ENCODE measurements at places on chromosomes 5 and 9.

DNA sequence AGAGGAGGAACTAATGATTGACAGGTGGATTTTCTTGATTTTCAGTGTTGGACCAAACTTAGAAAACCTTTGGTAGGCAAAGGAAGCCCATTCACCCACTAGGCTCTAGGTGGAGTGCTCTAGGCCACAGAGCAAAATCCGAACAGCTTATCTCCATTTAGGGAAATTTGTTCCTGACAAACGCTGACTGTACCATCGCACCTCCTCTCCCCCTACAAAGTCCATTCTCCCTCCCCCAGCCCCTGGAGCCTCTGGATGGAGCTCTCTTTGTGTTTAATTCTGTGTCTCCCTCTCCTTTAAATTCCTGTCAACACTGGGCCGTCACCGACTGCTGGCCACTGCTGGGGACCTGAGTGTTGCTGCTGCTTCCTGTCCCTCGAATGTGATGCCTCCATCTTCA lies 350.1 kb upstream of the IRX2 start:
- DNase-seq: no peak

DNA sequence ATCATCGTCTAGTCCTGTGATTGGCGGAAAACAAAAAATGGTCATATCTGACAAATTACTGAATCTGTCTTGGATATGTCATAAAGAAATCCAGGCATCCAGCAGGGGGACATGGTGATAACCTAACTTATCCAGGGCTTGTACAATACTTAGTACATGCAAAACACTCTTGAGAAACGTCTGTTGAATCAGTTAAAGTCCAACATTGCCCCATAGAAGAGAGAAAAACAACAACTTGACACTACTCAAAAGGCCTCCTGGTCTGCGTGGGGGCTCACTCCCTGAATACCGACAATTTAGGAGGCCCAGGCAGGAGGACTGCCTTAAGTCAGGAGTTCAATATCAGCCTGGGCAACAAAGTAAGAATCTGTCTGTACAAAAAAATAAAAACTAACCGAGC lies 217.5 kb downstream of the DCP2 start:
- DNase-seq: no peak

- no peak for DNase-seq
Measured at GRCh38 chr5:129474544-129474943, 14.4 kb downstream of the ADAMTS19 start.

DNA sequence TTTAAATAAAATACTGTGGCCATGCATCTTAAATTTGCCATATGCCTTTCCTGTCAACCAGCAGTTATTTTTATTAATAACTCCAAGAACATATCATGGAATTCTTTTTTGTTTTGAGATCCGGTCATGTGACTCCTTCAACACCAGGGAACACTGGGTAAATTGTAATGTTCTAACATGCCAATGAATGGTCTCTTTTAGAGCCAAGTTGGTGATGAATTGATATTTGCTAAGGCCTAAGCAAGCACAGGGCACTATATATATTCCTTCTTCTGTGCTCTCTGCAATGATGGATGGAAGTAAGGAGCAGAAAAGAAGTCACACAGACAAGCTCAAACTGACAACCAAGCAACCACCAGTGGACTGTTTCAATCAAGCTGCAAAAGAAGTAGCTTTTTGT lies 124.0 kb downstream of the EFNA5 start:
- no peak for DNase-seq

DNA sequence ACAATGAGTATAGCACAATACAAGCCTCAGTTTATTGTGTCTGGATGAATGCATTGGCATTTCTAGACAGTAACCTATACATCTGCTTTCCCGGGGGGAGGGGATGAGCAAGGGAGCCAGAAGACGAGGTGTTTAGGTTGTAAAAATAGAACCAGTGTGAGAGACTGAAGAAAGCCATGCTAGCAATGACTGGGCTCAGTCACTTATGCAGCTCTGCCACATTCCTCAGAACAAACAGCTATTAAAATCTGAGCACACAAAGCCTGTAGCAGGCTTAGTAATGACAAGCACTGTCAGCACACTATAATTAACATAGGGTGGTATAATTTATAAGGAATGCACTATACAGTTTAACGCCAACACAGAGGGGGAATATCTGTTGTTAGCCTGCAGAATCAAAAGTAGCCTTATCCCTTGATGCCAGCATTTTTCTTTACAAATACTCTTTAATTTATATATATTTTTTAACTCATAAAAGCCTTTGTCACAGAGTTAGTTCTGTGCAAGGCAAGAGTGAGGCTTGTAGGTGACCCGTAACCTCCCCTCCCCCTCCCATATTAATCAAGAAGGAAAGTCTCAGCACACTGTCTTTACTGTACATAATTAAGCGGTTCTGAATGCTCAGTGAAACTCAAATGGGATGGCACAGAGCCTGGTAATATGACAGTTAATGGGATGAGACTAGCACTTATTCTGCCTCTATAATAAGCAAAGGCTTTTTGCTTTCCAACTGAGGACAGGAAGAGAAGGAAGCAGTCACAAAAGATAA lies 295.4 kb downstream of the CSNK1G3 start:
- no peak for DNase-seq

DNA sequence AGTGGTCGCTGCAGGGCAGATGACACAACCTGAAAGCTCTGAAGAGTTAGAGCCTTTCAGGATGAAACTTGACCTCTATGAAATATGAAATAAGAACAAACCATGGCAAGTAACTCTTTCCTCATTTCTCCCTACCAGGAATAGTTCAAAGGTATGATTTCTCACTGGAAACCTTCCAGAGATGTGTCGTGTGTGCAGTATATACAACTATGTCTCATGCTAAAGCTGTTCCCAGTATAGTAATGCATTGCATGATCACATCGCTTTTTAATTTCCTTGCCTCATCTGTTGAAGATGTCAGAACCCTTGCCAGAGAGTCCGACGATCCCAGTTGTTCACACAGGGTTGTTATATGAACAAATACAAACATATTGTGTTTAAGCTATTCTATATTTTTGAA lies 45.8 kb upstream of the RGMB start:
- no peak for DNase-seq
